ENCODE measurements at places on chromosomes 6 and 20. TPM values are rescaled to one million over a fixed set of nuclear protein-coding genes. Genes with fewer than 3 reads are reported as not detected.

DNA sequence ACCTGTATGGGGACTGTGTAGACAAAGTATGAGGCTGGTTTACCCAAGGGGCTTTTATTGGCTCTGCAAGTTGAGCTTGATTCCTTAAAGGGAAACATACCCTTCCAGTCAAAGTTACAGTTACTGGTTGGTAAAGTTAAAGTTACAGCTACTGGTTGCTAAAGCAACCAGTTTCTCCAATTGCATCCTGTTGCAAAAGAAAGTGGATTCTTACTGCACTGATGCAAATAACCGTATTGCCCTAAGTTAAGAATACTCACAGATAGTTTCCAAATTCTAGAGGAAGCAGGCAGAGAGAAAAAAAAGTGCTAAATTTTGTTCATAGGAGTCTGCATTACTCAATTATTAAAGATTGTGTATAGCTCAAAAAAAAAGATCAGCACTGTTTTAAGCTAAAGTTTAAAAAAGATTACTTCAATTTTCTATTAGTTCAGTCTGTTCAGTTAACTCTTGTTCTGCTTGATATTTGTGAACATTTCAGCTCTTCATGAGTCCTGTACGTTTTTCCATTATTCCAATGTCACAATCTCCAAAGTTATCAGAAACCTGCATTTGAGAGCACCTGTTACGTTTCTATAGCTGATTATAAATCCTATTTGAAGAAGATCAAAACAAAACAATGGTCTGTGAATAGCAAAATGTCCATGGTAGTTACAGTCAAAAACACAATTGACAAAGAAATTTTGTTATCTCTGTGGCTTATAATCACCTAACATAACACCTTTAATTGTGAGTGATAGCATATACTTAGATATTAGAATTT lies 8.6 kb upstream of the IL22RA2 start:
- no peak for DNase-seq

DNA sequence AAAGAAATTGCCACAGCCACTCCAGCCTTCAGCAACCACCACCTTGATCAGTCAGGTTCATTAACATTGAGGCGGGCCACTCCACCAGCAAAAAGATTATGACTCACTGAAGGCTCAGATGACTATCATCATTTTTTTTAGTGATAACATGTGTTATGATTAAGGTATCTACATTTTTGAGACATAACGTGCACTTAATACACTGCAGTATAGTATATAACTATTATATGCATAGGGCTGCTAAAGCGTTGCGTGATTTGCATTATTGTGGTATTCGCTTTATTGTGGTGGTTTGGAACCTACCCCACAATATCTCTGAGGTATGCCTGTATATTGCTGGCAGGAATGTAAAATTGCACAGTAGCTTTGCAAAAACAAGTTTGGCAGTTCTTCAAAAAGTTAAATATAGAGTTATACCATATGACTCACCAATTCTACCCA lies 6.8 kb upstream of the RIPK1 start:
- DNase-seq, result no peak

- DNase-seq, result no peak
Observed at GRCh38 chr6:99608059-99608885, 1.6 kb downstream of the PRDM13 start.

- DNase-seq, result no peak
Observed at GRCh38 chr6:157017022-157017421, 239.8 kb downstream of the ARID1B start.

- DNase-seq, result no peak
Observed at GRCh38 chr6:111813237-111813636, 60.0 kb downstream of the FYN start.

DNA sequence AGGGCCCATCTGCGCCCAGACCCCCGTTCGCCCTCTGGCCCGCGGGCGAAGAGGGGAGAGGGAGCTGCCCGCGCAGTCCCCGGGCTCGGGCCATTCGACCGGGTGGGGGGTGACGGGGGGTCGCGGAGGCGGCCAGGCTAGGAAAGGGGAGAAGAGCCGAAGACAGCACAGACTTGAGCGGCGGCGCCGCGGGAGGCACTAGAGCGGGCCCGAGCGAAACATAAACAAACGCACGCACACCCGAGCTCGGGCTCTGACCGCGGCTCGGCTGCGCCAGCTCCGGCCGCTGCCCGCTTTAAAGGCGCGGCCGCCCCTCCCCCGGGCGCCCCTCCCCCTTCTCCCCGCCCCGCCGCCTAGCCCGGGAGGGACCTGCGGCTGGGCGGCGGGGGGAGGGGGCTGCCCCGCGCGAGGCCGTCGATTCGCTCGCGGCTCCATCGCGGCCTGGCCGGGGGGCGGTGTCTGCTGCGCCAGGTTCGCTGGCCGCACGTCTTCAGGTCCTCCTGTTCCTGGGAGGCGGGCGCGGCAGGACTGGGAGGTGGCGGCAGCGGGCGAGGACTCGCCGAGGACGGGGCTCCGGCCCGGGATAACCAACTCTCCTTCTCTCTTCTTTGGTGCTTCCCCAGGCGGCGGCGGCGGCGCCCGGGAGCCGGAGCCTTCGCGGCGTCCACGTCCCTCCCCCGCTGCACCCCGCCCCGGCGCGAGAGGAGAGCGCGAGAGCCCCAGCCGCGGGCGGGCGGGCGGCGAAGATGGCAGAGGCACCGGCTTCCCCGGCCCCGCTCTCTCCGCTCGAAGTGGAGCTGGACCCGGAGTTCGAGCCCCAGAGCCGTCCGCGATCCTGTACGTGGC lies at the start of gene FOXO3:
Gene FOXO3, plus strand, starts transcription at position 455 of the 846 bp plus-strand sequence. Its CDS starts 292 bp downstream, at position 747.
- peak; percentile 91 for DNase-seq

DNA sequence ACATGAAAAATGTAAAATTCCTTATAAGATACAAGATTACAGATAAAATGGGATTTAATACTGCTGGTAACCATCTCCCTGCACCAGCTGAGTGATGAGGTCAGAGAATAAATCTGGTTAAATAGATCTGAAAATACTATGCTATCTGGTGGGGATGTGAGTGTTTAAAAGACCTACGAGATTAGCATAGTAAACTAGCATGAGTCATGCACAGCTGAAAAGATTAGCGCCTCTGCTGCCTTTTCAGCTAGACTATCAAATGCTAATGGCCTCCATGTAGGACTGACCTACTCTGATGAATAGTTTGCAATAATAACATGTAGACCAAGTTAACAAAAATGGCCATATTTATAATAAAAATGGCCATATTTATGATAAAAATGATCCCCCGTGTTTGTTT lies 553.3 kb downstream of the C6orf118 start:
- no peak for DNase-seq

- no peak for DNase-seq
Observed at GRCh38 chr20:15655295-15655874, 917.9 kb downstream of the KIF16B start.

DNA sequence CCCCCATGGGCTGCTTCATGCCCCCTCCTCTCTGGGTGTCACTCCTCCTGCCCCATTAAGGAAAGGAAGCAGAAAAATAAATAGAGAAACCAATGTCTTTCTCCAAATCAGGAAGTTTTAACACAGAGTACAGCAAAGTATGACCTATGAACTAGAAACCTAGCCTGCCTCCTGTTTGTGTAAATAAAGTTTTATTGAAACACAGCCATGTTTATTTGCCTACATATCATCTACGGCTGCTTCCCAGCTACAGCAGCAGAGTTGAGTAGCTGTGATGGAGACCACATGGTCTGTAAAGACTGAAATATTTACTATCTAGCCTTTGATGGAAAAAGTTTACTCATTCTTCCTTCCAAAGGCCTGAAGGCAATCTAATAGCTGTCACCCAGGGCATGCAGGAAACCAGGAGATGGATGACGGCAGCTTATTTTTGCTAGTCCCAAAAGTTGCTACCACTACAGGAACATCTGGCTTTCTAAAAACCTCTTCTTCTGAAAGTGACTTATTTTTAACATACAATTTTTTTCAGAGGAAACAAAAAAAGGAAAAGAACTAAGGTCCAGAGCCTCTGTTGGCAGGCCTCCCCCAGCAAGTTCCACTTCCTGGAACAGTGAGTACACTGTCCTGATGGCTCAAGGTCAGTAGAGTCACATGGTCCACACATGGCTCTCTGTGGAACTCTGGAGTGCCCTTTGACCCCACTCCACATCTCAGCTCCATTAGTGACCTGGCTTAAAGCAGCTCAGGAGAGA lies 287.8 kb downstream of the PTPRT start:
- DNase-seq, result no peak

DNA sequence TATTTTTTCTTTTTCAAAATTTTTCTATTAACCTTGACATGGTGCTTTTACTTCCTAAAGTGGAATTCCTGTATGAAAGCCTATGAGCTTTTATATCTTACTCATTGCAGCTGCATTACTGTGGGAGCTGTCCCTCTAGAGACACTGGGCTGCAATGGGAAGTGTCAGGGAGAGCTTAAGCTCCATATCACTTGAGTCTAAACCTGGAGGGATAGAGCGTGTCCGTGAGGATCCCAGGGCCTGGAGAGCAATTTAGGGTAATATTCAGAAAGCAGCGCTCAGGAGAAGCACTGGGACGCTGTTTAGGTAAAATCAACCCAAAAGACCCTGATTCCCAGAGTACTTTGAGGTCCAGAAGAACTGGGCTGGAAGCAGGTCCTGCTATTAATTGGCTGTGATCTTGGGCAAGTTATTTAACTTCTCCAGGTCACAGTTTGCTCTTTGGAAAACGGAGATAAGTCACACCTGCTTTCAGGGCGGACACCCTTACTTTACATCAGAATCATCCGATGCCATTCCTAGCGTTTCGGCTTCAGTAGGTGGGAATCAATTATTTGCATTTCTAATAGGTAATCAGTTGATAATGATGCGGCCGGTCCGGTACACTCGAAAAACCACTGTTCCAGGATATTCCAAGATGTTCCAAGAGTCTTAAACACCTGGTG lies 628 bp upstream of the ERGIC3 start:
- DNase-seq, result no peak

- DNase-seq, result no peak
Observed at GRCh38 chr6:157521362-157522335, 140.7 kb downstream of the ZDHHC14 start.

- peak; percentile 56 for DNase-seq
Observed at GRCh38 chr6:105587349-105588122, 184.7 kb upstream of the PREP start.

DNA sequence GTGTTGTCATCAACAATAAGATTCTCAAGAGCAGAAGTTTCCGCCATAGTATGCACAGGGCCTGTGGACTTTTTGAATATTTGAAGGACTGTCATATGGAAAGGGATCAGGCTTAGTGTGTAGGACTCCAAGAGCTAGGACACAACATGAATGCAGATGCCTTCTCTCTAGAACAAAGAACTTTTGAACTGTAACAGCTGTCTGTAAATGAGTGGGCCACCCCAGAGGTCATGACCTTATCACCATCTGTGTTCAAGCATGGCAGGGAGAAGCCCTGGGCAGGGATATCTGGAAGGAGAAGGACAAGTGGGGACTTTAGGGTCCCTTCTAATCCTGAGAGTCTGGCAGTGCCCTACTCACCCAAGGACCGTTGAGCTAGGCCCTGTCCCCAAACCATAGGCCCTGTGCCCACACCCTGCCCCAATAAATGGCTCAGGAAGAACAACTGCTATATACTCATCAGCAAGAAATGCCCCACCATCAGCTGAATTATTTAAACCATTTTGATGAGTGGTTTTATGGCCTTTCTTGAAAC lies 70.6 kb downstream of the MTHFD1L start:
- no peak for DNase-seq

GRCh38 chr6:26336355-26337198 lies 28.4 kb upstream of the BTN3A2 start:
- DNase-seq, result no peak

DNA sequence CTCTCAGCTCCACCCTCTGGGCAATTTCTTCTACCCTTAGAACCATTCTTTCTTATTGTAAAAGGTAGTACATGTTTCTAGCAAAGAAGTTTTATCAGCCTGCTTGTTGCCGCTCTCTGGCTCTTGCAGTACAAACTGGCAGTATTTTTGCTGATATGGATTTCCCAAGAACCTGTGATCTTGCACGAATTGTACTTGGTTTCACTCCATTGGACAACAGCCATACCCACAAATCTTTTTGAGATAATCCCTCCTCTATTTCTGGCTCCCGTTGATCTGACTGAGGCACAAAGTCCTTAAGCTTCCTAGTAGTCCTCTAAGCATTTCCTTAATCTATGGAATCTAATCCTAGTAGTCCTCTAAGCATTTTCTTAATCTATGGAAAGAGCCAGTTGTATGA lies 487.0 kb upstream of the PTCHD4 start:
- DNase-seq, result no peak

- DNase-seq, result no peak
Observed at GRCh38 chr20:36249450-36249849, 13.2 kb downstream of the AAR2 start.

DNA sequence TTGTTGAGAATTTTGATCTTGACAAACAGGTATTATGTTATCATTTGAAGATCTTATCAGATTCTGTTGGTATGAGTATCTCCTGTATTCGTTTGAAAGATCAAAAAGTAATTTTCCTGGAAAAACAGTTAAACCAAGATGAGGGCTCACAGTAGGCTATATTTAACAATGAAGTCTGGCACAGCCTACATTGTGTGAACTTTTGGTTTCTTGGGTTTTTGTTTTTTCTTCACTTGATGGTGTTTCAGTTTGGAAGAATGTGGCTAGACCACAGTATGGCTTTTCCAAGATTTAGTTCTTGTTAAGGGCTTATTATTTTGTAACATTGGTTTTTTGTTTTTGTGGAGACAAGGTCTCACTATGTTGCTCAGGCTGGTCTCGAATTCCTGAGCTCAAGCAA lies 306.4 kb downstream of the CDKAL1 start:
- no peak for DNase-seq

- peak; percentile 30 for DNase-seq
Observed at GRCh38 chr20:728256-728944, 39.9 kb downstream of the SLC52A3 start.

DNA sequence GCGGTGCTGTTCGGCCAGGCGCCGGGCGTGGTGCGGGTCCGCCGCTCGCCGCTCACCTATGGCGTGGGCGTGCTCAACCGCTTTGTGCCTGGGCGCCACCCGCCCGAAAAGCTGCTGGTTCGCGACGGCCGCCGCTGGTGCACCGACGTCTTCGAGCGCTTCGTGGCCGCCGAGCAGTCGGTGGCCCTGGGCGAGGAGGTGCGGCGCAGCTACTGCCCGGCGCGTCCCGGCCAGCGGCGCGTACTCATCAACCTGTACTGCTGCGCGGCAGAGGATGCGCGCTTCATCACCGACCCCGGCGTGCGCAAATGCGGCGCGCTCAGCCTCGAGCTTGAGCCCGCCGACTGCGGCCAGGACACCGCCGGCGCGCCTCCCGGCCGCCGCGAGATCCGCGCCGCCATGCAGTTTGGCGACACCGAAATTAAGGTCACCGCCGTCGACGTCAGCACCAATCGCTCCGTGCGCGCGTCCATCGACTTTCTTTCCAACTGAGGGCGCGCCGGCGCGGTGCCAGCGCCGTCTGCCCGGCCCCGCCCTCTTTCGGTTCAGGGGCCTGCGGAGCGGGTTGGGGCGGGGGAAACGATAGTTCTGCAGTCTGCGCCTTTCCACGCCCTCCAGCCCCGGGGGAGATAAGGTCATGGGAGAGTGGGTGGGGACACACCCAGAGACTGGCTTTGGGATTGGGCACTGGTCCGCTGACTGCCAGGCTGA lies 15.7 kb downstream of the ADISSP start:
- DNase-seq, result no peak

GATA5 gene
- 1.6 TPM for total RNA-seq

ID4 gene
- total RNA-seq, result 3.1 TPM

CD109 gene
- total RNA-seq, result 20.7 TPM

CGAS gene
- total RNA-seq, result 14.0 TPM

WFDC2 gene
- not detected for total RNA-seq

ERVFRD-1 gene
- not detected for total RNA-seq

OLIG3 gene
- total RNA-seq, result not detected

TMEM244 gene
- total RNA-seq, result not detected

C6orf15 gene
- 0.91 TPM for total RNA-seq

GPX5 gene
- total RNA-seq, result not detected
